NCI-H2081 treated with DMSO at 0.1 percent for 48 hours (cell line): ENCODE measurements at places on chromosomes 4 and X.

DNA sequence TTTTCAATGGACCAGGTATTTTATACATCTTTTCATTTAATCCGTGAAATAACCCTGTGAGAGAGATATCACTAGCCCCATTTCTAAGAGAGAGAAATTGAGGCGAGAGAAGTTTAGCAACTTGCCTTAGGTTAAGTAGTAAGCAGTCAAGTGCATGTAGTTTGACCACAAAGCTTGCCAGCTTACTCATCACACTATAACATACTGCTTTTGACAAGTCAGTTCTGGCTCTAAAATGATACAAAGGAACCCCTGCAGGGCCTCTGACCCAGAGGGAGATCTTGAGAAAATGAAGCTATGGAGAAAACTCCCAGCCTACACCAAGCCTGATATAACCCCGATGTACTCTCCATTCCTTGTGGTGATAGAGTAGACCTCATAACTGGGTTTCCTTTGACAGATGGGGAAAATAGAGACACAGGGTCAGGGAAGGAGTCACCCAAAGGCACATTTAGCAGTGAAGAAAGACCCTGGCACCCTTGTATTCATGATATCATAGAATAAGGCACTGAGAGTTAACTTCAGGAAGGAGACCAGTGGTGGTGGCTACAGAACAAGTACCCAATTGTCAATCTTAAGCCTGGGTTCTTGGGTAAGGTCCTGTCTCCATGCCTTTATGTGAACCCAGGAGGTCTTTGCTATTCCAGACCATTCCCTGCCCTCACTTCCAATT lies 60.2 kb upstream of the MSN start:
- DNase-seq: no peak

GRCh38 chr4:28358606-28359005 lies 1498.0 kb downstream of the STIM2 start:
- DNase-seq: no peak

- no peak for DNase-seq
These were observed 1.1 kb downstream of the LNX1 start for GRCh38 chr4:53590187-53590586.

DNA sequence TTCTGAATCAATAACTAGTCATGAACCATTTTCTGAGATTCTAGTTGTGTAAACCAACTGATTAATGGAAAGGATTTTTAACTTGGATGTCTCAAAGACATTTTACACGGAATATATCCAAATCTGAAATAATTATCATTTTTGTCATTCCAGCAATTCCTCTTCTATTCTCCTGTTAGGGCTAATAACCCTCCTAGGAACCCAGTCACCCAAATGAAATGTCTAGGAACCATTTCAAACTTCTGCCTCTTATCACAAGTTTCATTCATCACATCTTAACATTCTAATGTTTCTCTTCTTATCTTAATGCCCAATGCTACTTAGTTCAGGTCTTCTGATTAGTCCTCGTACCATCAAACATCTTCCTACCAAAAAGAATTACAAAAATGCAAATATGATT lies 639.8 kb downstream of the DMD start:
- DNase-seq: no peak

- DNase-seq: no peak
These were observed 87.8 kb downstream of the WFS1 start for GRCh38 chr4:6357476-6357875.

DNA sequence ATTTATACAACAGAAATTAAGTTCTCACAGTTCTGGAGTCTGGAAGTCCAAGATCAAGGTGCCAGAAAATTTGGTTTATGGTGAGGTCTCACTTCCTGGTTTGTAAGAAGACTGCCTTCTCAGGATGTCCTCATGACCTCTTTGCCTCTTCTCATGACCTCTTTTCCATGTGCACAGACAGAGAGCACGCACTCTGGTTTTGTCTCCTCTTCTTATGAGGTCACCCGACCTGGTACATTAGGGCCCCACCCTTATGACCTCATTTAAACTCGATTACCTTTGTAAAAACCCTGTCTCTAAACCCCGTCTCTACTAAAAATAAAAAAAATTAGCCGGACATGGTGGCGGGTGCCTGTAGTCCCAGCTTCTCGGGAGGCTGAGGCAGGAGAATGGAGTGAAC lies 155.9 kb downstream of the KIT start:
- no peak for DNase-seq

DNA sequence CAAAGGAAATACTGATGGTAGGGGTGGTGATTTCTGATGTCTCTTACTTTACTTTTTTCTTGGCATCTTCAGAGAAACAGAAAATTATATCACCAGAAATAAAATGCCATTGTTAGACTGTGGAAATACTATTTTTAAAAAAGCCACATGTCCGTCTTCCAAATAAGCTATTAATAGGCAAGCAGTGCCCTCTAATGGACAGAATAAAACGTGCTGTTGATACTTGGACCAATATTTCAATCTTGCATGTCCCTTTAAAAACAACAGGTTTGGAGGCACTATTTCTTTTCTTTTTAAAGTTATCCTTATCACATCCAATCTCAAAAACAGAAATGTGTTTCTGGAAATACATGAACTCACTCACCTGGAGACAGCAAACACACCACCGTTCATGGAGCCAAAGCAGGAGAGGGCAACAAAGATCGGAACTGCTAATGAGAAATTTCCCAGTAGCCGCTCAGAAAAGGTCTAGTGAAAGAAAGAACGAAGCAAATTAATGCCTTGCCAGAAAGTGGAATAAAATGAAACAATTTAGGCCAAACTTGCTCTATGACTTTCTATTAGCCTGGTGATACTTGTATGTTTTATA lies 59.2 kb downstream of the SLC7A11 start:
- DNase-seq: peak; percentile 11

DNA sequence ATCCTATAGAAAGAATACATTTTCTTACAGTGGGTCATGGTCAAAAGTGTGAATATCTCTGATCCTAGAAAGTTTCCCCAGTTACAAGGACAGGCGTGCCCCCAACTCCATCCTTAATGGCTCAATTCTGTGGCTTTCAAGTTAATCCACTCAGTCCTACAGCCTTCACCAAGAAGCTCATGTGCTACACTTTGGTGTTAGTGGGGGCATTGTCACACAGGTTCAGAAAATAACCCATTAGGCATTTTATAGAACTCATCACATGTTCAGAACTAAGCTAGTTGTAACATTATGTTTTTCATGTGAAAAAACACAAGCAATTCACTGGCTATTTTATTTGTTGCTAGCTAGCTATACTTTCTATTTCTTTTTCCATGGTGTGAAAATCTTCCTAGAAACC lies 20.4 kb downstream of the NFKB1 start:
- DNase-seq: no peak

DNA sequence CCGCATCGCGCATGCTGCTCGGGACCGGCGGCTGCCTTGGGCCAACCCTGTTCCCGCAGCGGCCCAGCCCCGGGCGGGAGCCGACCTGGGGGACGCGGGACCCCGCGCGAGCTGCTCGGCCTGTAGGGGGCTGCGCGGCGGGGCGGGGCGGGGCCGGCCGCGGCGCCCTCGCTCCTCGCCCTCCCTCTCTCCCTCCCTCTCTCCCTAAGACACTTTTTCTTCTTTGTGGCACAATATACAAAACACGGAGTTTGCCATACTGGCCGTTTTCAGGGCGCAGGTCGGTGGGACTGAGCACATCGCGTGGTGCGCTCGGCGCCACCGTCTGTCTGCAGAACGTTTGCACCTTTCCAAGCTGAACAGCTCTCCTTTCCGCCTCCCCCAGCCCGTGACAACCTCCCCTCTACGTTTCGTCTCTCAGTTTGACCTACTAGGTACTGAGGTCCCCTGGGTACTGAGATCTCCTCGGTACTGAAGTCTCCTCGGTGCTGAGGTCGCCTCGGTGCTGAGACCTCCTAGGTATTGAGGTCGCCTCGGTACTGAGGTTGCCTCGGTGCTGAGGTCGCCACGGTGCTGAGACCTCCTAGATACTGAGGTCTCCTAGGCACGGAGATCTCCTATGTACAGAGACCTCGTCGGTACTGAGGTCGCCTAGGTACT lies 261.1 kb upstream of the PLCXD1 start:
- DNase-seq: no peak

- DNase-seq: no peak
These were observed 105.3 kb downstream of the KDR start for GRCh38 chr4:55020131-55020530.

- no peak for DNase-seq
These were observed 45.3 kb upstream of the EDA2R start for GRCh38 chrX:66684196-66684595.

DNA sequence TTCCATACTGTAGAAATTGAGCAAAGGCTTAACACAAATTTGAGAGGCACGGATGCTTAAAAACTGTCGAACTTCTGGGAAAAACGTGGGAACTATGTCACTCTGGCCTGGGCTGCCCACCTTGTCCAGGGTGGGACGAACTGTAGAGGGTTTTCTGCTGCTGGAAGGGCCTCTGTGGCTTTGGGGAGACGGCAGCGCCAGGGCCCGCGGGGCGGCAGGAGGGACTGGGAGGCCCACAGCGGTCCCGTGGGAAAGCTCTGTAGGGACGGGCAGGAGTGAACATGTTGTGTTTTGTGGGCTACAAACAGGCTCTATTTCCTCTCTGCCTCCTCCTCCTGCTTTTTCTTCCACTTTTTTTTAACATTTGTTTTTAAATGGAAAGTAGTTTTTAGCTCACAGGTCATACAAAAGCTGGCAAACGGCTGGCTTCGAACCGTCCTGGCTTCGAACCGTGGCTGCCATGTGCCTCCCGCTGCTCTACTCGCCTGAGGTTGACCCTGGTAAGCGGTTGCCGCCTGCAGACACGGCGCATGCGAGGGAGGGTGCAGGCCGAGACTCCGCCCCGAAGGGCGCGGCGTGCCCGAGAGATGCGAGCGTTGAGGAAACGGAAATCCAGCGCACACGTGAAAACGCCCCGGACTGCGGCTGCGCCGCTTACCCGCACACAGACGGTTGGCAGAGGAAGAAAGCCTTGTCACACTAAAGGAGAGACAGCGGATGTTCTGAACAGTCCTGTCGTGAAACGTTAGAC lies 382.3 kb upstream of the ZFP42 start:
- no peak for DNase-seq

DNA sequence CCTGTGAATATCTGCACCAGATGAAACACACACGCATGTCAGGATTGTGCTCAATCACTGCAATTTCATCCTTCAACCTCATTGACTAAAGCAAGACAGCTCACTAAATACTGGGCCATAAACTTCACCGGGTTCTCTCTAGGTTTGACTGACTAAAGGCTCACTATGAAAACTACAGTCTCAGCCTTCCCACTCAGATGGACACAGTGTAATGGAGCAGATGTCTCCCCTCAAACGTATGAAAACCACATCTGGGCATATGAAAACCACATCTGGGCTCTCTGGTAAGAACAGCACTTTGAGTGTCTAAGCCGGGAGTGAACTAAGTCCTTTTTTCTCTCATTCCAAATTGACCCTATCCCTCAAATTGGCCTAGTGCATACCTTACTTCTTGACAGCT lies 15.2 kb downstream of the GEMIN8 start:
- no peak for DNase-seq

- no peak for DNase-seq
These were observed 72.1 kb upstream of the DOCK11 start for GRCh38 chrX:118423558-118423957.

DNA sequence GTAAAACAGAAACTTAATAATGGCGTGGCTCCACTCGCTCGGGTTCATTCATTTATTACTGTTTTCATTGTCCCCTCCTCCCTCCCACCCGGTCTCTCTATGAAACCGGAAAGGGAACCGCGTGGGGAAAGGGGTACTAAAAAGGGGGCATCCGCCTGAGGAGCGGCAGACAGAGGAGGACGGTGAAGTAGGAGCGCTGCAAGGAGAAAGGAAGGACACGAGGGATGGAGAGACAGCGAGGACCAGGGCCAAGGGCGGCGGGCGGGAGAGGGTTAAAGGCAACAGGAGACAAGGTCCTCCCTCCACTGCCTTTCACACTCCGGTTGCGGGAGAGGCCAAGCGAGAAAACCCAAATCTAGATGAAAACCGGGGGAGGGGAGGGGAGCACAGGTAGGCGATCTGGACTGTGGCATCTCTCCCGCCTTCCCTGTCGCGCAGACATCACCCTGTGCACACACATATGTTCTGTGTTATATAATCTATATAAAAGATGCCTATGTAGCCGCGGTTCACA lies 829 bp downstream of the ELOVL6 start:
- no peak for DNase-seq

GRCh38 chrX:154032653-154033052 lies 13.0 kb upstream of the IRAK1 start:
- DNase-seq: no peak

DNA sequence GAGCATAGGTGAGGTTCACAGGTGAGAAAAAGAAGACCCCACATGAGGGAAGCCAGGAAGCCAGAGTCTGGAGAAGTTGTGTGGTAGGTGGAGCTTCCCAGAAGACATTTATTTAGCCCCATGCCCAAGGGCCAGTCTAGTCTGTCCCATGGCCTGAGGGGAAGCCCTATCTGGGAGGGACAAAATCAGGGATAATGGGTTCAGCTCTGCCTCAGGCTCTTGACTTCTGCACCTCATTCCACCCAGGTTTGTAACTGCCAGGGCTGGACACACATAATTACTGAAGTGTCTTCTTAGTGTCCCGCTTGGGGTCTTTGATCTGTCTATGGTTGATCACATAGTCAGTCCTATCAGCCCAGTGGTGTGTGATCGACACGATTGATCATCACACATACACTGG lies 36.0 kb downstream of the TSC22D3 start:
- DNase-seq: no peak

DNA sequence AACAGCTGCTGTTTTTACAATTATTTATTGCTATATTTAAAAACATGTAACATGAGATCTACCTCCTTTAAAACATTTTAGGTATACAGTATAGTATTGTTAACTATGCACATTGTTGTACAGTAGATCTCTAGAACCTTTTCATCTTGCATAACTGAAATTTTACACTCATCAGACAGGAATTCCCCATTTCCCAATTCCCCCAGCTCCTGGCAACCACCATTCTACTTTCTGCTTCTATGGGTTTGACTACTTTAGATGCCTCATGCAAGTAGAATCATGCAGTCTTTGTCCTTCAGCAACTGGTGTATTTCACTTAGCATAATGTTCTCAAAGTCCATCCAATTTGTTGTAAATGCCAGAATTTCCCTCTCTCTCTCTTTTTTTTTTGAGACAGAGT lies 9.7 kb upstream of the LSM6 start:
- DNase-seq: no peak

DNA sequence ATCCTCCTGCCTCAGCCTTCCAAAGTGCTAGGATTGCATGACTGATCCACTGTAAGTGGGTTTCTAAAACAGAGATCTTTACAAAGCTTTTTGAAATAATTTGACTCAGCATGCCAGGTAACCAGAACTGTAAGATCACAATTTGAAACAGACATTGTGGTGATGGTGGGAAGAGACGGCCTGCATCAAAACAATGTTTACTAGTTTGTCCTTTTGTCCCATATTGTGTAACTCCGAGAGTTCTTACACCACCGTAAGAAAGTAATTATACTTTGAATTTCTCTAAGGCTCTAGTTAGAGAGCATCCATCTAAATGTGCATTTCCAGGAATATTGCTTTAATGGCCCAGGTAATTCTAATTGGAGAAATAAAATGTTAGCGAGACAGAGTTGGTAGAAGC lies 594 bp upstream of the ARHGAP24 start:
- no peak for DNase-seq

DNA sequence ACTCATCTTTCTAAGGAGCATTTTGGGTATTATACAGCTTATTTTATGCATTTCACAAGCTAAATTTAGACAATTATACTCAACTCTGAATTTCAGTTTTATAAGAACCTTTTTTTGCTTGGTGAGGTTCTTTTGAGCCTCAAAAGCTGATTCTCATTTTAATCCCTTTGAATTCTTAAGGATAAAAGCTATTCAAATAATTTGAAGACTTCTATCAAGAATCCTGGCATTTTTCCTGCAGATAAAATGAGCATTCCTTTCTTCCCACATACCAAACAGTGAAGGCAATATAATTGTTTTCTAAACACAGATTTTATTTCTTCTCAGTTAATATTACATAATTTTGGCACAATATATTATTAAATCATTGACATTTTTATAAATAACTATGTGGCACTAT lies 118.4 kb upstream of the GPM6A start:
- DNase-seq: no peak
